ENCODE measurements at places on chromosomes 3 and 15. TPM values are rescaled to one million over a fixed set of nuclear protein-coding genes. Genes with fewer than 3 reads are reported as not detected.

DNA sequence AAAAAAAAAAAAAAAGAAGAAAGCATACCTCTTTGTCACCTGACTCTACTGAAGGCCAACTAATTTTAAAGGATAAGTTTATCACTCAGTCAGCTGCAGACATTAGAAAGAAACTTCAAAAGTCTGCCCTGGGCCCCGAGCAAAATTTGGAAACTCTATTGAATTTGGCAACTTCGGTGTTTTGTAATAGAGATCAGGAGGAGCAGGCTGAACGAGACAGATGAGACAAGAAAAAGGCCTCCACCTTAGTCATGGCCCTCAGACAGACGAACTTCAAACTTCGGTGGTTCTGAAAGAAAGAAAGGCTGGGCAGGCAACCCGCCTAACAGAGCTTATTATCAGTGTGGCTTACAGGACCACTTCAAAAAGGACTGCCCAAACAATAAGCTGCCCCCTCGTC is 18.5 kb downstream of the GLDN start:
- no peak for DNase-seq

GRCh38 chr3:10286133-10286524 is 6.6 kb downstream of the GHRL start:
- DNase-seq = no peak

GABRB3 gene
- 0.23 TPM for polyA plus RNA-seq

COL8A1 gene
- 8.3 TPM for polyA plus RNA-seq

DNA sequence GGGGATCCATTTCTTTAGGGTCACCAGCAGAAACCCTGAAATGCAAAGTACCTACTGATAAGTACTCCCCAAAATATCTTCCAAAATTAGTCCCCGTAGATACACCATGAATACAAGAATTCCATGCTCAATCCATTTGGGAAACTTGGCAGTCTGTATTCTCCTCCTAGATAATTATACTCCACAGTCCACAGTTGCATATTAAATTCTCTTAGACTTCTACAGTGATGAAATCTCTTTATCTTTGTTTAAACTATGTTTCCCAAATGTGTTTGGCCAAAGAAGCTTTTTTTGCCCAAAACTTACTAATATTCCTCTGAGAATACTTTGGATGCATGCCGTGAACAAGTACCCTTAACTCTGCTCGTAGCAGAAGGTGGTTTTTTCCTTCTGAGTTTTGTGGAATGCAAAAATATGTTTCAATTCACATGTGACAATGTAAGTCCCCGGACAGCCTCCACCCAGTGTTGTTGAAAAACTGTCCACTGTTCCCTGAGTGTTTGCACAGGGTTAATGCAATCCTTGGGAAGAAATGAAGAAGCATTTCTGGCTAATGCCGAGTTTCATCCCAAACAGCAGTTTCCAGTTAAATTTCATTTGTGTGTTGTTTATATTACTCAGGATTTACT is 126.7 kb downstream of the ARNT2 start:
- no peak for DNase-seq

KLHL40 gene
- polyA plus RNA-seq = 8.3 TPM

CPN2 gene
- polyA plus RNA-seq = 0.51 TPM

GRCh38 chr15:39589193-39589814 is 8.4 kb downstream of the THBS1 start:
- no peak for DNase-seq

ABHD14A gene
- polyA plus RNA-seq = 26.3 TPM

GRCh38 chr3:123653221-123653682 is 68.4 kb upstream of the HACD2 start:
- peak; percentile 47 for DNase-seq

DNA sequence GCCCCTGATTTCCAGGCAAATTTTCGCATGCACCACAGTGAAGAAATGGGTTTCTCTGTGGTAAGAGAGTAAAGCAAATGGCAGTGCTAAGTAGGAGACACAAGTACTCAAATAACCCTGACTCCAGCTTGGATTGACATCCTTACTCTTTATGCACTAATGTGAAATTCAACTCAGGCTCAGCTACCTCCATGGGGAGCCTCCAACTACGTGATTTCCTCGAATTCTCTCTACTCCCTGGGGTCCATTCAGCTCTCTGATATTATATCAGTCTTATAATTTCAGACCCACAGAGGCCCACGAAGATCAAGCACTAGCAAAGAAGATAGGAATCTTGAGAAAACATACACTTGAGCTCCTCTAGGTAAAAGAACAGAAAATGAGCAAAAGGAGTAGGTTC is 407.6 kb upstream of the CCDC54 start:
- DNase-seq = no peak

GRCh38 chr15:91039996-91040395 is 17.6 kb upstream of the VPS33B start:
- no peak for DNase-seq

DNA sequence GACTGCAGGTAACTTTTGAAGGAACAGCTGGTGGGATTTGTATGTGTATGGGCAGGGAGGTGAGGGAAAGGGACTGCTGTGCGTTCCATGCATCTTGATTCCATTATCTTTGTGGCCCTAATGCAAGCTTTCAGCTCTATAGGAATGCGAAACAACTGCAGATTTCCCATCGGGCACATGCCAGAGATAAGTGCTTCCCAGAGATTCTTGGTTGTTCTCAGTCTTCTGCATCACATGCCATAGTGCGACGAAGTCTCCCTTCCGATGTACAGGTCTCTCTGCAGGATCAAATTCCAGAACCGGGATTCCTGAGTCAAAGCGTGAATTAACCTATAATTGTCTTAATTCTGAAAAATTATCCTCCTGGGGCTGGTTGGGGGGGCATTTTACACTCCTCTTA is 72.6 kb upstream of the NSMCE3 start:
- no peak for DNase-seq

CRTC3 gene
- polyA plus RNA-seq = 12.8 TPM

MESP2 gene
- 0.04 TPM for polyA plus RNA-seq
